Brain pericyte (primary cell): ENCODE measurements at places on chromosomes 1 and 21.

DNA sequence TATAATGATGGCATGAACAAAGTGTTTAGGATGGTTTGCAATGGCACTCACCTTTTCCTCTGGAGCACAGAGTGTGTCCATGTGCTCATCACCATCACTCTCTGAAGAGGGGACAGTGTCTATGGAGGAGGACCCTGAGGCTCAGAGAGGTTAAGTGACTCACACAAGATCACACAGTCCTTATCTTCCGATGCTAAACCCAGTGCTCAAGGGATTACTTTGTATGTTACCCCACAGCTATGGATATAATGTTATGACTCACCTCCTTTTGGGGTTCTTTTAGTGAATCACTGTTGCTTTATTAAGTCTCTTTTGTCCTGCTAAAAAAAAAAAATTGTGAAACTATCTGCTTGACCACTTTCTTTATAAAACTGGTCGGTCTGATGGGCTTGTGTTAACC, 67.6 kb downstream of the TENT5C start:
- no peak for DNase-seq

DNA sequence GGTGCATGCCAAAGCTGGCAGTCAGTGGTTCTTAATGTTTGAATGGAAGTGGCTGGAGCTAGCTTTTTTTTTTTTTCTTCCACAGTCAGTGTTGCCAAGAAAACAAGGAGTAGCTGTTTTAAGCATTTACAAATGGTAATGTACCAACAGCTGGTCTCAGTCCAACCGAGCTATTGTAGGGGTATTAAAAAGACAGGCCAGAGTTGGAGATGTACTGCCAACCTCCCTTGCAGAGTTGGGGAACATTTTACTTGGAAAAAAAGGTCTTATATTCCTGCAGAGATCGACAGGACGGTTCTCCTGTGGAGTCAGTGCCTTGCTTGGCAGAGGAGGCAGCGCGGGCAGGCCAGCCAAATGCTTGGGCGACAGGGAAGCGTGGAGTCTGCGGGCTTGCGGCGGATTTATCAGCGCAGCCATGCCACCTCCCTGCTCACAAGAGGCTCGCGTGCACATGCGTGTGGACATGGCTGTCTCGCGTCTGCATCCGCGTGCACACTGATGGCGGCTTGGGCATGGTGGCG, 338.1 kb downstream of the RPS6KC1 start:
- DNase-seq: no peak

DNA sequence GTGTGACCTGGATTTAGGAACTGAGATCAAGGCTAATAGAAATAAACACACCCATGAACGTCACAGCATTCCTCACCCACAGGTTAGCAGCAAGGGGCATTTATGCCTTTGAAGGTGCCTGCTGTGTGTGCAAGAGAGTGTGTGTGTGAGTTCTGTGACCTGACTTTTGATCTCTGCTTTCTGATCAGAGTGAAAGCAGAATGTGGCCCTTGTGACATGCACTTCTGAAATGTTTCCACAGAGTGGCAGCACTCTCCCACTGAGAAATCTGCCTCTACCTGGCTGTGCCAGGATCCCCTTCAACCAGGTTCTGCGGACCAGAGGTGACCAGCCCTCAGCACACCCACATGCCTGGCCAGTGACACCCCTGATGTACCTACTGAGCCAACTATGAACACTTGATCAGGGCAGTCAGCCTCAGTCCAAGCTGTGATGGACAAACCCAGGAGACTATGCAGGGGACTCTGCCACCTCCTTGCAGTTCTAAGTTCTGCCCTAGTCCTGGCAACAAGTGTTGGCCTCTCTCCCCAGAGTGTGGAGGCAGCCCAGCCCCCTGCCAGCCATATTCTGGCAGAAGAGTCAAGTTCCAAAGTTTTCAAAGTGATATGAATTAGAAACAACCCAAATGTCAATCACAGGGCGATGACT, 41.0 kb downstream of the RXRG start:
- DNase-seq: no peak

GRCh38 chr1:167628741-167629515, 1.1 kb upstream of the RCSD1 start:
- DNase-seq: no peak

- no peak for DNase-seq
Measured at GRCh38 chr1:96414598-96414997, 307.0 kb upstream of the PTBP2 start.

DNA sequence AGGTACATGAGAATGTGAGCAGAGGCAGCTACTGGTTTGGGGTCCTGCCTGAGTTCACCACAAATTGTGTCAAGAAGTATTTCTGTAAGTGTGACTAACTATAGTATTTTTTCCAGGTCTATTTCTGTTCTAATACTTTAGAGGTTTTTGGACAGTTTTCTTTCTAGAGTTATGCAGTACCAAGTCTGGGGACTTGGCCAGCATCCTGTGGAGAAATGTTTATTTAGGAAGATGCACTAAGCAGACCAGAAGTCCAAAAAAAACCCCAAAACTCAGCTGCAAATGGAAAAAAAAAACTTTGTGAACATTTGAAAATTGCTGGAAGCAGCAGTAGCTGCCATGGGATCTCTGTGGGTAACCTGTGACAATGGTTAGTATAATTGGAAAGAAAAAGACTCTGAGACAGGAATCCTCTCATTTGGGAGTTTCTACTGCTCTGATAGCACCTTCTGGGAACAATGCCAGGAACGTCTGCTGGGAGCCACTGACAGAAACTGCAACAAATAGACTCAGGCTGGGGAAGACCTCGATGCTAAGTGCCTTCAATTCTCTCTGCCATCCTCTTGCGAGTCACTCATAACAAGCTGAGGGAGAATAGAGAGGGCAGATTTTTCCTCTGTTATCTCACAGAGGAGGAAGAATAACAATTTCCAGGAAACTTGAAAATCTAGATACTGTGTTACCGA, 37.6 kb downstream of the OR10R2 start:
- no peak for DNase-seq

GRCh38 chr1:162674034-162674608, 41.9 kb downstream of the DDR2 start:
- no peak for DNase-seq

DNA sequence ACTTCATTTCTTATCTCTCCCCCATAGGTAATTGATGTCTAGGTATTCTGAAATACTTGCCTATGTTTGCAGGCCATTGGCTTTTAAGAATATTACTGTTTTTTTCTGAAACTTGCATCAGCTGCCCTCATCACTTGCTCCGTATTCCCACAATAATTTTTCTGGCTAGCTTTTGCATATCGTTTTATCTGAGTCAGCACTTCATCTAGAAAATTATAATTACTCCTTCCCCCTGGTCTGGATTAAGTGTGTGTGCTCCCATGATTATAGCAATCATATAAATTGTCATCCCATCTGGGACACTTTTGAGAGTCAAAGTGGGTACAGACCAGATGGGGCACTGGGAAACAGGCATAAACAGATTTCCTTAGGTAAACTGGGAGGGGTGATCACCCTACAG, 583.2 kb upstream of the B3GALT2 start:
- no peak for DNase-seq

- DNase-seq: peak; percentile 44
Measured at GRCh38 chr1:8015036-8015808, 10.9 kb downstream of the ERRFI1 start.

- no peak for DNase-seq
Measured at GRCh38 chr1:17347769-17348592, 24.0 kb upstream of the PADI6 start.

DNA sequence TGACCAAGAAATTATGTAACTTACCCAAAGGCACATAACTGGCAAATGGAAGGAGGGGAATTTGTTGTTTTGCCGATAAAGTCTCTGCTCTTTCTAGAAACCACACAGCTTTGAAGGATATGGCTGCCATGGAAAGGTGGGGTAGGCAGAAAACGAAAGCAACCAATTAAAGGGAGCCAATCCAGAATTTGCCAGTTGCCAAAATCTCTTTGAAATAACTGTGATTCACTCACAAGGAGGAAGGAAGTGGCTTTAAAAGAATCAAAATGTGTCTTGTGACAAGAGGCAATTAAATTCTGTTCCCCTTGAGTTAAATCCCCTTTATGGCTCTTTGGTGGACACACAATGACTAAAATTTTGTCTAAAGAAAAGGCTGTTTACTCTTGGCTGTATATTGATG, 61.2 kb upstream of the CCDC190 start:
- no peak for DNase-seq

DNA sequence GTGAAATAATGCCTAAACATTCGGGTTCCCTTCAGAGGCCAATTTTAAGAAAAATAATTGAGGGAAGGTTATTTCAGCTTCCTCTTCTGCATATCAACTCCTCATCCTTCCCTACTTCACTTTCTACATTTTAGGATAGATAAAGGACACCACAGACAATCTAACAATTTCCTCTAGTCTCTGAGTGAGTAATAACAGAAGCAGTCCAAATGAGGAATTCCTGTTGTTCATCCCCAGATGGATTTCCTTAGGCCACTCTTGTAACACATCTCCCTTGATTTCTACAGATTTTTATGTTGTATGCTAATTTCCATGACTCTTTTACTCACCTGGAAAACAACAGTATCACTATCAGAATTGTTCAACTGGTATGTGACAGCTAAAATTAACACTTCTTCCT, 87.7 kb upstream of the LYPLAL1 start:
- DNase-seq: no peak
